ENCODE measurements at places on chromosomes 6 and 20.

DNA sequence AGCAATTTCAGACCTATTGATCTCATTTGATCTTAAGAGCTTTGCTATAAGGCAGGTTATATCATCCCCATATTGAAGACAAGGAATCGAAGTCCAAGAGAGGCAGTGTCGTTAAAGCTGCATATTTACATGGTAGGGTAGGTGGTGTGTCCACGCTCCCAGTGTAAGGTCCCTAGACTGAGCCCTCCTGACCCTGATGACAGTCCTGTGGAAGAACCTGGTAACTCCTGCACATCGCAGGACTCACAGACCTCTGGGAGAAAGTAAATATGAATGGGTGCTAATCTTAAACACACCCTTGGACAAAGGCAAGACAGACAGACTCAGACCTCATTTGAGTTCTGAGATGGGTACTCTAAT is 602 bp upstream of the HLA-DPB1 start:
- DNase-seq = no peak

DNA sequence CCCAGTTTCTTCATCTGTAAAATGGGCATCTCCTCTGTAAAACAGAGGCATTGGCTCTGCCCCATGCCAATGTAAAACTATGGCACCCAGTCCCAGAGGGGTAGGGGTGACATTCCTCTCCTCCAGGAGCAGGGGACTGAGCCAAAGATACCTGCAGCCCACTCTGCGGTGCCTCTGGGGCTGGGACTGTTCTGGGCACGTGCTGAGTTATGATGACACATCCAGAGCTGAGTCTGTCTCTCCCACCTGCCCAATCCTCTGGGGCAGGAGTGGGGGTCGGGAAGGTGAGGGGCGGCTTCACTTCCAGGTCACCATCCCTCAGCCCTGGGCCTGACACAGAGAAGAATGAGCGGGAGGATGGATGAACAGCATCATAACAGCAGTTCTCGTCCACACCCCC is 29.9 kb downstream of the AAR2 start:
- no peak for DNase-seq

DNA sequence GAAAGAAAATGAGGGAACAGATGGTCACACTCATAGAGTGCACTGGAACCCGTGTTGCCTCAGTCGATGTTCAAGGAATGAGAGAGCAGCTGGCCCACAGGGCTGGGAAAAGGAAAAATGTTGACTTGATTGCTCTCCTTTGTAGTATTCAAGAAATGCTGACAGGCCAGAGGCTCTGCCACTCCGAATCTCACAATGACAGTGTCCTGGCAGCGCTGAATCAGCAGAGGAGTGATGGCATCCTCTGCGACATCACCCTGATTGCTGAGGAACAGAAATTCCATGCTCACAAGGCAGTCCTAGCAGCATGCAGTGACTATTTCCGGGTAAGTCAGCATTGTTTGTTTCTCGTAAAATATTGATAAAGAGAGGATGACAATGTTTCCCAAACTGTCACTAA is 51.3 kb downstream of the KLHL32 start:
- DNase-seq = no peak

- DNase-seq = no peak
Measured at GRCh38 chr6:53699462-53699861, 33.9 kb upstream of the KLHL31 start.

- DNase-seq = no peak
Measured at GRCh38 chr6:37971711-37972390, 152.3 kb downstream of the ZFAND3 start.

DNA sequence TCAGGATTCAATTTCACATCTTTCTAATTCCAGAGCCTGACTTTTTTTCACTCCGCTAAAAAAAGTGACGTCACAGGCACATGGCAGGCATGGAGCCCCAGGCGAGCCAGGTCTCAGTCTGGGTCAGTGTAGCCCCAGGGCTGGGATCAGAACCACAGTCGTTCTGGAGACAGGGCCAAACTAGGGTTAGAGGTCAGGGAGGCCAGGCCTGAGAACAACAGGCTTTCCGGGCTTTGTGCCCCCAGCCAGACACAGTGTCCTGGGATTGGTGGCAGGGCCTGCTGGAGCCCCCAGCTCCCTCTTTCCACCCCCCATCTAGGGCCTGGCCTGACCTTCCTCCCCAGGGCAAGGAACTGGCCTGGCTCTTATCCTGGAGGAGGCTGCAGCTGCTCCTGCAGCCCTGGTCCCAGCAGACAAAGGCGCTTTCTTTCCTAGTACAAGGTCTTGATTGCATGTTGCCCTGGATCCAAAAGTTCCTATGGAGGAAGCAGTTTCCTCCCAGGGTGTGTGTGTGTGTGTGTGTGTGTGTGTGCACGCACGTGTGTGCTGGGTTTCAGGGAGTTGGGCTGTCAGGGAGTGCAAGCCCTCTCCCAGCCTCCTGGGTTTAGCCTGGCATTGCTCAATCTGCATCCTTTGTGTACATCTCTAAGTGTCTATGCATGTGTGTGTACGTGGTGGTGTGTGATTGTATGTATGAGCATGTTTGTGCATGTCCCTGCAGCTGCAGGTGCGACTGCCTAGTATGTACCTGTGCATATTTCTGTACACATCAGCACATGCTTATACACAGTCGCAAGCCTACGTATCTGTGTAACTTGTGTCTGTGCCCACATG is 26.5 kb upstream of the EMILIN3 start:
- DNase-seq = no peak

DNA sequence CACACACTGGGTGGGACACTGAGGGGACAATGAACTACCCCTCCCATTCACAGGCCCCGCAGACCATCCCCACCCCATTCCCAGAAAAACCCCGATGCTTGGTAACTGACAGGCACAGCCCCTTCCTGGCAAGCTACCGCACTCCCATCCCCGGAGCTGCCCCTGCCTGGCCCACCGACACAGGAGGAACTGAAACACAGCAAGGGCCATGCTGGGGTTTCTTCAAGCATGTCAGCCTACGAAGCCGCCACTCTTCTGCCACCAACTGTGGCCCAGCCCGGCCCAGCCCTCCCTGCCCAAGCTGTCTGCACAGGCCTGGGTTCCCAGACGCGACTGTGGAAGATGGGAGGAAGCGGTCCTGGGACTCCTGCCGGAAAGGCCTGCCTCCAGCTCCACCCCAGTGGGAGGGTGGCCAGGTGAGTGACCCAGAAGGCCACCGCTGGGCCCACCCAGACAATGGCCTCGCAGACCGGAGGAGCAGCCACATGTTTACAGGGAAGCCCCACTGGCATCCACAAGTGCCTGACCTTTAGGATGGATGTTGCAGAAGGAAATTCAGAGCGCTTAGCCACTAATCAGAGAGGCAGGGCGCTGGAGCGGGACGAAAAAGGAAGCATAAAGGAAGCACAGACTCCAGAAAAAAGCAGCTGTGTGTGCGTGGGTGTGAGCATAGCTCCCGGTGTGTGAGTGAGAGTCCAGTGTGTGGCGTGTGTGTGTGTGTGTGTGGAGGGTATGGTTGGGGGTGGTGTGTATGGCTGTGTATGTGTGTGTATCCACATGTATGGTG is 91.6 kb downstream of the PRND start:
- no peak for DNase-seq

GRCh38 chr20:32126919-32127318 is 17.4 kb downstream of the TM9SF4 start:
- DNase-seq = no peak

- no peak for DNase-seq
Measured at GRCh38 chr20:22770241-22770800, 185.9 kb upstream of the FOXA2 start.

- no peak for DNase-seq
Measured at GRCh38 chr6:5981126-5982026, 25.3 kb downstream of the NRN1 start.

DNA sequence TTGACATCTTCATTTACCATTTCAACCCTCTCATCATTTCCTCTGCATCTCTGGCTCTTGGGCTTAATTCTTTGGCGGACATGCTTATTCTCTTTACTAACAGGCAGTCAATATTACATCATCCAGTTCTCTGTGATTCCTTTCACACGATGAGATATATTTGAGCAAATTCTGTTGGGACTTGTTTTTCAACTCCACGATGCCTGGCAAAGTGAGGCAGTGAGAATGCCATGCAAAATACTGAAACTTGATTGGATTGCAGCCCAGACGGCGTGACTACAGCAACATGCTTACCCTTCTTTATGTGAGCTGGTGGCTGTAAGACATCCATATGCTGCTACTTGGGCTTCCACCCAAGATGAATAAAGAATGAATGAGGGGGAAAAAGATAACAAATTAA is 101.7 kb upstream of the SPACA1 start:
- DNase-seq = no peak

GRCh38 chr6:158674342-158675131 is 24.7 kb downstream of the SYTL3 start:
- DNase-seq = no peak

- DNase-seq = no peak
Measured at GRCh38 chr6:5763407-5763806, 243.3 kb downstream of the NRN1 start.

- DNase-seq = no peak
Measured at GRCh38 chr6:16657768-16658167, 103.5 kb downstream of the ATXN1 start.

- no peak for DNase-seq
Measured at GRCh38 chr6:95948324-95948723, 67.5 kb upstream of the FUT9 start.

GRCh38 chr6:53566755-53567154 is 21.9 kb upstream of the GCLC start:
- DNase-seq = no peak

DNA sequence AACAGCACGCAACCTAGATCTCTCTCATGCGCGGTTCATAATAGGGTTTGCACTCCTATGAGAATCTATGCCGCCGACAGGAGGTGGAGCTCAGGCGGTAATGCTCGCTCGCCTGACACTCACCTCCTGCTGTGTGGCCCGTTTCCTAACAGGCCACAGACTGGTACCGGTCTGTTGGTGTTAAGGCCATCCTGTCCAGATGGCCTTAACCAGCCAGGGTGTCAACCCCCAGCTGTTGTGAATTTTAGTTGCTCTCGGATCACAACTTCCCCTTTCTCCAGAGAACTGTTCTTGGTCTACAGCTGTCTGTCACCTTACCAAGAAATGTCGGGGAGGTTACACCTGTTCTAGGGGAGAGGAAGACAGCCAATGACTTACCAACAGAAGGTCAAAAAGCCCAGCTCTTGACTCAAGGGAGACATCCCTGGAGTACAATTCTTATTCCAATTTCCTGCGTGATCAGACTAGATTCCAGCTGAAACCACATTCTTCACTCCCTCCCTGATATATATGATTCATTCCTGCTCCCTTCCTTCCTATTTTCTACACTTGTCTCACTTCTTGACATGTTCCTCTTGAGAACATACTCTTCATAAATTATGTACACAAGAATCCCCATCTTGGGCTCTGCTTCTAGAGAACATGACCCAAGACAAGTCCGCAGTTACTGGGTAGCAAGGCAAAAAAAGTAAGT is 23.1 kb upstream of the DNAAF9 start:
- no peak for DNase-seq

GRCh38 chr6:157714153-157714490 is 108.9 kb upstream of the SNX9 start:
- DNase-seq = no peak

DNA sequence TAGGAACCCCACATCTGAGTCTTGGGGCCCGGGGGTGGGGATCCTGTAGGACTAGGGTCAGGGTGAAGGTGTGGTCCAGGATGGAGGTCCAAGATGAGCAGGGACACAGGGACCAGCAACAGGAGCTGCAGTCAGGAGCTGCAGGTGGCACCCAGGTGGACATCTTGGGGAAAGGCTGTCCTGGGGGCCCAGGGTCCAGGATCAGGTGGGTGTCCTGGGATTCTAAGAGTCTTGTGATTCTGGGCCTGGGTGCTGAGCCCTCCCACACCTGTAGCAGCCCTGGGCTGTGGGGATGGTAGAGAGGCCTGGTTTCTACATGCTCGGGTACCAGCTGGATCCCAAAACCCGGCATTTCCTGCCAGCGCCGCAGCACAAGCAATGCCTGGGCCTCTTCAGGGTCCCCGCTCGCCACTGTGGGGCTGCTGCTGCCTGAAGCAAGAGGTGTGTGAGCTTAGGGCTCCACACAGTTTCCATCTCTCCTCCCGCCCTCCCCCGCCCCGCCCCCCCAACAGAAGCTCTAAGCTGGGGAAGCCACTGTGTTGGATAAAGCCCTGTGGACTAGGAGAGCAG is 20.7 kb downstream of the ERGIC3 start:
- no peak for DNase-seq

DNA sequence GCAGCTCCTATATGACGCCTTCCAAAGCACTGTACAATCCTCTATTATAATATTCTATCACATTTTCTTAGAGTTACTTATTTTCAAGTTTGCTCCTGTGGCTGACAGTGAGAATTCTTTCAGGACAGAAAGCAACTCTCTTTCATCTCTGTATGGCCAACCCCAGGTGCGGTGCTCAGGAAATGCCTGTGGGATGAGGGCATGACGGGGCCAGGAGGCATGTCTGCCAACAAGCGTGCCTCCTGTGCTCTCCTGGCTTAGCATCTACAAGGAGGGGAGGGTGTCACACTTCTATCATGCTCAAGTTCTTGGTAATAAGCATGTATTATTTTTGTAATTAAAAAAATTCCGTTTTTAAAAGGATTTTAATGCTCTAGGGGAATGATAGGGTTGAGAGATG is 11.4 kb downstream of the MRPL14 start:
- DNase-seq = no peak

DNA sequence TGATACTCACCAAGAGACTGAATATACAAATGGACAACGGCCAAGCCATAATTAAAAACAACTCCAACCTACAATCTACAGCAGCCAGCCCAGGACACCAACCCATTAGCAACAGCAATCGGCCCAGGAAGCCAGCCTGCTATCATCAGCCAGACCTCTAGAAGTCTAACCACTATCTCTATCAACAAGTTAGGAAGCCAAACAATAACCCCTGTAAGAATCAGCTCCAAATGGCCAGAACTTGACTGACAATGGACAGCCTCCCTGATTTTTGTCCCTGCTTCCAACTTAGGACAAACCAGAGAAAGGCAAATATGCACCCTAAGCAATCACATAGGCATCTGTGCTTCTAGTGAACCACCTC is 511.8 kb upstream of the JARID2 start:
- no peak for DNase-seq

- no peak for DNase-seq
Measured at GRCh38 chr6:139372326-139373153, 1.9 kb downstream of the CITED2 start.

GRCh38 chr6:138204792-138205384 is 13.4 kb downstream of the PBOV1 start:
- no peak for DNase-seq

DNA sequence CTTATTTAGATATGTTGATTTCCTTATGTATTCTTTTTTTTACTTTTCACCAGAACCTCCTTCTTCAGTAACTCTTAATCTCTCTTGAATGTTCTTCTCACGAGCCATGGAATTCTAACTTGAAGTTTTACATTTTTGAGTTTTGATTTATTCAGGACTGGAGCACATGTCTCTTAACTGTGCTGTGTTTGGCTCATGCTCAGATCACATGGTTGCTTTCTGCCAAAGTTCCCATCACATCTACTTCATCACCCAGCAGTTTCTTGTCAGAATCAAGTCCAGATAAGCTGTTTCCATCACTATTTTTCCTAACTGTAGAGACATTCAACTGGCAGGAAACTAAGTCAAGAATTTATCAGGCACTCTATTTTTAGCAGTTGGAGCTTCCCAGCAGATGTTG is 31.7 kb downstream of the SLC35A1 start:
- no peak for DNase-seq

All from activated CD8-positive, alpha-beta memory T cell treated with anti-CD3 and anti-CD28 coated beads for 4 hours (primary cell).